Upper lobe of right lung (tissue), 1 donor: ENCODE measurements at places on chromosomes 1 and 21. TPM values are rescaled to one million over a fixed set of nuclear protein-coding genes. Genes with fewer than 3 reads are reported as not detected.

DNA sequence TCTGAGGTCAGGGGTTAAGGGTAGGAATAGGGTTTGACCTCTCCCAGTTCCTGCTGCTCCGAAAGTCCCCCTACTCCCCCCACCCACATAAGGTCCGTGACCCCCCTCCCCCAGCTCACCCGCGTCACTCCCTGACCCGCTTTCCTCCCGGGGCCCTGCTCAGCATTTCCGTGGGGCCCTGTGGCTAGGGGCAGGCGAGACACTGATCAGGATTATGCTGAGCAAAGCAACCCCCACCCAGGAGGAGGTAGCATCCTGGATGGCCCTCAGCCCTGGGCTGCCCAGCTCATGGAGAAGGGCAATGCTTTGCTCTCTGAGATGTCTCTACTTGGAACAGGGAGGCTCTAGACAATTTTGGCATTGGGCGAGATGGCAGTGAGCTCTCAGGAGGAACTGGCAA lies 3.7 kb downstream of the RORC start:
- no peak for DNase-seq

DNA sequence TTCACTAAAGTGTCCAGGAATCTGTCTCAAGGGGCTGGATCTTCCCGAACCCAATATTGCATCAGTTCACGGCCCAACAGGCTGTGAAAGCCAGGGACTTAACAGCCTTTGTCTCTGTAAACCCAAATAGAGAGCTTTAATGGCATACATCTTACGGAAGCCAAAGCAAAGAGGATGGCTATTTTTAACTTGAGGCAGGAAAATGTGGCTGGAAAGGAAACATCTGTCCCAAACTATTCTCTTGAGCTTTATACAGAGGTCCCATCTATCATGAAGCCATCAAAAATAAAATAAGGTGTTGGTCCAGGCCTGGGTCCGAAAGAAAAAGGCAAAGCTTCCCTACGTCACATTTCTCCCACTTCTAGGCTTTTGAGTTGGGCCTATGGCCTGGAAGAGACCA lies 7.7 kb upstream of the CD34 start:
- DNase-seq = no peak

GRCh38 chr1:8381618-8382017 lies 63.7 kb downstream of the SLC45A1 start:
- no peak for DNase-seq

DNA sequence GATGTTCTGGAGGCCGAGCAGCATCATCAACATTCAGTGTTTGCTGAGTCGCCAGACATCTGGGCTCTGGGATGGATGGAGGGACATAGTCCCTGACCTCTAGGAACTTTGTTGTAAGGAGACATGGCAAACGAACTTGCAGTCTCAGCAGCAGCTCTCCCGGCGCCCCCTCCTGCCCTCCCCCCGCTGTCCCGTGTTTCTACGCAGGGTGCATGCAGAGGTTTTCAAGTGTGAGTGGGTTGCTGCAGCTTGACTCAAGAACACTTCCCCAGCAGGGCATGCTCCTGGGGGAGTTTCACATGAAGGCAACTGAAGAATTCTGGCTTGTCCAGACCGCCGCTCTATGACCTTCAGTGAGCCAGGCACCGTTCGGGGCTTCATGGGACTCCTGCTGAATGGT lies 121.9 kb downstream of the CAMTA1 start:
- no peak for DNase-seq

DNA sequence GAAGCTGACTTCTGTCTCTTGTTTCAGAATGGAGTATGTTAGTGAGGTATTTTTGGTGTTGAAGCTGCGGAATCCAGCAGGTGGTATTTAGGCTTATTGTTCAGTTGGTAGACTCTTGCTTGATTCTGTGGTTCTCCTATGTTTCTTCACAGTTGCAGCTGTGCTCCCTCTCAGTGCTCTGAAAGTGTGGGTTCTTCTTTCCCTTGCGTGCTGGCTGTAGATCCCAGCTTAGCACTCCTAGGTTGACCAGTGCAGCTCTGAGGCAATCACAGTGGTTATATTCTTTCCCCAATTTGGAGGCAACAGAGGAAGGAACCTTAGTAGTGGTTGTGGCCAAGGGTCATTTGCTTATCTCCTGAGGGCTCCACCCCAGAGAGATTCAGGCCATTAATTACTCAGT lies 269.2 kb upstream of the NRIP1 start:
- no peak for DNase-seq

DNA sequence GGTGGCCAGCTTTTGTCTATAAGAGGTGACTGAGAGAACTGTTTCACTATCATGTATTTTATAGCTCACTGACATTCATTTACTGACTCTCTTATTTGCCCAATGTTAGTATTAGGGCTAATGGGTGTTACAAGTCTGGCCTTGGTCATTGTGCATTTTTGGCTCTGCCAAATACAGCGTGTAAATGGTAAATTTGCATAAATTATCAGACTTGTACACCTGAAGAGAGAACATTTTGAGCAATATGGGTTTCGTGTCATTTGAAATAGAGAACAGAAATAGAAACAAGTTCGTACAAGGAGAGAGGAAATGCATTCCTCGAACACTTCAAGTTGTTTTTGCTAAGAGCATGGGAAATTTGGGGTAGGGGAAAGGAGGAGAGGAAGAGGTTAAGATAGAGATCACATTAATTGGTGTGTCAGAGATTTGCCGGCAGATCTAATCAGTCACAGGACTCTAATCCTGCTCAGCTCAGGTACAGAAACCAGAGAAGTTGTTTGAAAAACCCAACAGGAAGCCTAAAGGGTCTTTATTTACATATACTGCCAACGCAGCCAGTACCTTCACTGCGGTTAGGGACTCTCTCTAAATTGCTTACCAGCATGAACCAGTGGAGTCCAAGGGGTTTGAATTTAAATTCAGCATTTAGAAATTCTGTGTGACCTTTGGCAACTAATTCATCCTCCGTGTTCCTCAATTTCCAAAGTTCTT lies 261.5 kb downstream of the GPATCH2 start:
- no peak for DNase-seq

- DNase-seq = no peak
Observed at GRCh38 chr1:53111073-53111556, 31.3 kb downstream of the SLC1A7 start.

DNA sequence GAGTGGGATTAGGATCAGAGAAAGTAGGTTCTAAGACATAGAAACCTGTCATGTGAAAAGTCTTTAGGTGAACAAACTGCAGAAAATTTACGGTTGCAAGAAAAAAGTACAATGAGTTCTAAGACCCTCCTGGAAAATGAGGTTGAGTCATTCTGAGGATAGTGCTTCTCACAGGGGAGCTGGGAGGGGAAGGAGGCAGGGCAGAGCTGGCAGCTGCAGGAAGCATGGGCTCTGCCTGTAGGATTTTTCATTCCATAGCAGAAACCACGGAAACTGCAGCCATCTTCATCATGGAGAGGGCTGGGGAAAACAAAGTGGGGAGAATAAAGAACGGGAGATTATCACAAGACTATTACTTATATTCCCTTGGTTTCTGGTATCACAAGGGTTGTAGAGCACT lies 25.8 kb upstream of the THEM4 start:
- DNase-seq = no peak

DNA sequence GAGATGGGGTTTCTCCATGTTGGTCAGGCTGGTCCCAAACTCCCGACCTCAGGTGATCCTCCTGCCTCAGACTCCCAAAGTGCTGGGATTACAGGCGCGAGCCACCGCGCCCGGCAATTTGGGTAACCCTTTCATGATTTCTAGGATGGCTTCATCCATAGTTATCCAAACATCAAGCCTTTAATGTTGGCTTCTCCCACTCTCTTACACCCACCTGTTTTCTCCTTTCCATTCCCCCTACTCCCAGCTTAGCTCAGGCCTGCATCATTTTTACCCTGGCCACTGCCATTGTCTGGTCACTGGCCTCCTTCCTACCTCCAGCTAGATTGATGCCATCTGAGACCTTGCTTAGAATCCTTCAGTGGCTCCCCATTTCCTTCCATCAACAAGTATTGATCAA lies 2.0 kb upstream of the SOX13 start:
- no peak for DNase-seq

DNA sequence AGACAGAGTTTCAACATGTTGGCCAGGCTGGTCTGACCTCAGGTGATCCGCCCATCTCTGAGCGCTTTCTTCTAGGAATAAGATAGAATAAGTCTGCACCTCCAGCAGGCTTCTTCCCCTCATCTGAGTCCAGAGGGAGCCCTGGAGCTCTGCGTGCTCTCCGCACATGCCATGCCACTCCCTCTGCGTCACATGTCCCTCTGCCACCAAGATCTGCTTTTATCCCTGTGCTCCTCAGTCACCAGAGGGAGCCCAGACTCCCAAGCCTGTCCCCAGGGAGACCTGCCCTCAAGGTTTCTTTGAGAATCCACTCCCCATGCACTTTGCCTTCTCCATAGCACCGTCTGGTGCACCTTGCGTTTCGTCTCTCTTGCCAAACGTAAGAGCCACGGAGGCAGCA lies 213.0 kb downstream of the CAMTA1 start:
- DNase-seq = no peak

DNA sequence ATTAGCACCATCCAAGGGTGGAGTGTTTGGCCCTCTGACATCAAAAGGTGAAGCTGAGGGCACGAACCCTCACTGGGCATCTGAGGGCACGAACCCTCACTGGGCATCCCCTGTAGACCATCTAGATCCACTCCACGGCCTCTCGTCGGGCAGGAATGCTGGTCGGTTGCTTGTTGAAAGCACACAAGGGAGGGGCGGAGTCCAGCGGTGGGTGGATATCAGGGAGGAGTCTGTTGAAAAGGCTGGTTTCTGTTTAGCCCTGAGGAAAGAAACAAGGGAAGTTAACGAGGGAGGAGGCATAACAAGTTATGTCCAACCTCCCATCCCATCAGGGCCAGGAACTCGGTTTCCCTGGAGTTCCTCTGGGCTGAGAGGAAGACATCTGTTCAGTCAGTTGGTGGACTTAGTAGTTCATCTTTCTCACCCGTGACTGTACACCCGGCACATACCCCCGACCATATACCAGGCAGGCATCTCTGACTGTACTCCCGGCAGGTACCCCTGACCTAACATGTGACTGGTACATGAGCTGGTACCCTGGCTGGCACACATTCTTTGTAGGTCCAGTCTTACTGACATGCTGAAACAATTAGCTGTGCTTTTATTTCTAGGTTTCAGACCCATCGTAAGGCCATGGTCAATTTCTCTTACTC lies 32.1 kb upstream of the PDE9A start:
- DNase-seq = peak; percentile 31

- DNase-seq = no peak
Observed at GRCh38 chr21:37272897-37273296, 5.8 kb upstream of the VPS26C start.

DNA sequence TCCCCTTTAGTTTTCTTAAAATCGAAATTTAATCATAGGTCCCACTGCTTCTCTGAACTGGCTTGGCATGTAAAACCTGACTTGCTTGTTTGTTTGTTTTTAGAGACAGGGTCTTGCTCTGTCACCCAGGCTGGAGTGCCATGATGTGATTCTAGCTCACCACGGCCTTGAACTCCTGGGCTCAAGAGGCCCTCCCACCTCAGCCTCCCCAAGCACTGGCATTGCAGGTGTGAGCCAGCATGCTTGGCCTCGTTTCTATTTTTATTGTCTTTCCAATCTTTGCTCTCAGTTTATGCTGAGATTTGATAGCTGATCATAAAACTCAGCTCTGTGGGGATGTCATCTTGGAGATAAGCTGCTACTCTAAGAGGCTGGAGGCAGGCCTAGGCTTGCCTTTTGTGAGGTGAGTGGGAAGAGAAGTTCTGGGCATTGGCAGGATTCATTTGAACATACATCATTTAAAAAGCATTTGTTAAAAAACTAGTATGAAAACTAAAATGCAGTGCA lies 51.5 kb upstream of the GCLM start:
- DNase-seq = no peak

DNA sequence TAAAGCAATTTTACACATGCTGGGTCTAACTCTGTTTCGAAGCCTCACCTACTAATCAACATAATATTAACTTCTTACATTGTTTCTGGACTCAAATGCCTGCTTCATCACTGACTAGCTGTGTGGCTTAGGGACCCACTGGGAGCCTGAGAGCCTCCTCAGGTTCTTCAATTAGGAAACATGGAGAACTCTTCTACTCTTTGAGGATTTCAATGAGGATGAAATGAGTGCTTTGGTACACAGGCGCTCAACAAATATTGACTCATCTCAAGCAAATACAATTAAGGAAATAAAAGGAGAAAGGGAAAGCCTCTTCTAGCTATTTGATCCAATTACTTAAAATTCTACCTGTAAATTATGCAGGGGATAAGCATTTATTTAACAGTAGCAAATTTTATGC lies 84.4 kb upstream of the JAK1 start:
- no peak for DNase-seq

TLR5 gene
- total RNA-seq = 22.3 TPM

LCE3E gene
- total RNA-seq = not detected

CNR2 gene
- total RNA-seq = 0.06 TPM

DNAJC6 gene
- 6.6 TPM for total RNA-seq

OVAAL gene
- not detected for total RNA-seq

LCE1E gene
- total RNA-seq = not detected

DPM3 gene
- total RNA-seq = 71.1 TPM

FMO2 gene
- total RNA-seq = 392 TPM

CD5L gene
- total RNA-seq = 0.93 TPM
